Progenitor cell of endocrine pancreas (in vitro differentiated cells): ENCODE measurements at places on chromosomes 6 and 20. TPM values are rescaled to one million over a fixed set of nuclear protein-coding genes. Genes with fewer than 3 reads are reported as not detected.

KHDC1 gene
- 7.9 and 8.0 TPM in 2 replicates for total RNA-seq

TBC1D20 gene
- 30.3 and 33.2 TPM in 2 replicates for total RNA-seq

DNA sequence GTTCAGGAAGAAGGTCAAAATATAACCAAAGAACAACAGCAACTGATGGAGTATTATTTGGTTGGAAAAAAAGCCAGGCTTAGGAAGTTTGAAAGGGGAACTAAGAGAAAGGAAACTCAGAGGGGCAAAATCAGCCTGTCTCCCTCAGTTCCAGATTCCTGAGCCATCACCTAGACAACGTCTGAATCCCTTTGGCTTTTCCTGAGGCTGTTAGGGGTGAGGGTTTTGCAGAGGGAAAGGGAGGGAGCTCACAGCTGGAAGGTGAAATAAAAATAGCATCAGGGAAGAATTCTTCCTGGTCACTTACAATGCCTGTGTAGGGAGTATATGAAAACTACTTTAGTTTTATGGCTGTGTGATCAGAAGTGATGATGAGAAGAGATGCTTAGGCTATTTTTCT, 100.5 kb downstream of the SOBP start:
- DNase-seq: no peak

- DNase-seq: no peak
Observed at GRCh38 chr6:30005482-30005881, 55.6 kb upstream of the POLR1H start.

DNA sequence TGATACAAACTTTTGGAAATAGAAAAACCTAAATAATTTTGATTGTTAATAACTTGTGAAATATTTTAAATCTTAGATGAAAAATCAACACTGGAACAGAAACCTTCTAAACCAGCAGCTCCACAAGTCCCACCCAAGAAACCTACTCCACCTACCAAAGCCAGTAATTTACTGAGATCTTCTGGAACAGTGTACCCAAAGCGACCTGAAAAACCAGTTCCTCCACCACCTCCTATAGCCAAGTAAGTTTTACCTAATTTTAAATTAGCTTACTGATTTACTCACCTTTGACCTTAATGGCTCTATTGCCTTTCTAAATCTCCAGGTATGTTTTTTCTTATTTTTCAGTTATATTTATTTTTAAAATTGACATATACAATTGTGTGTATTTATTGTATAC, 102.6 kb upstream of the ADGRF4 start:
- no peak for DNase-seq

DNA sequence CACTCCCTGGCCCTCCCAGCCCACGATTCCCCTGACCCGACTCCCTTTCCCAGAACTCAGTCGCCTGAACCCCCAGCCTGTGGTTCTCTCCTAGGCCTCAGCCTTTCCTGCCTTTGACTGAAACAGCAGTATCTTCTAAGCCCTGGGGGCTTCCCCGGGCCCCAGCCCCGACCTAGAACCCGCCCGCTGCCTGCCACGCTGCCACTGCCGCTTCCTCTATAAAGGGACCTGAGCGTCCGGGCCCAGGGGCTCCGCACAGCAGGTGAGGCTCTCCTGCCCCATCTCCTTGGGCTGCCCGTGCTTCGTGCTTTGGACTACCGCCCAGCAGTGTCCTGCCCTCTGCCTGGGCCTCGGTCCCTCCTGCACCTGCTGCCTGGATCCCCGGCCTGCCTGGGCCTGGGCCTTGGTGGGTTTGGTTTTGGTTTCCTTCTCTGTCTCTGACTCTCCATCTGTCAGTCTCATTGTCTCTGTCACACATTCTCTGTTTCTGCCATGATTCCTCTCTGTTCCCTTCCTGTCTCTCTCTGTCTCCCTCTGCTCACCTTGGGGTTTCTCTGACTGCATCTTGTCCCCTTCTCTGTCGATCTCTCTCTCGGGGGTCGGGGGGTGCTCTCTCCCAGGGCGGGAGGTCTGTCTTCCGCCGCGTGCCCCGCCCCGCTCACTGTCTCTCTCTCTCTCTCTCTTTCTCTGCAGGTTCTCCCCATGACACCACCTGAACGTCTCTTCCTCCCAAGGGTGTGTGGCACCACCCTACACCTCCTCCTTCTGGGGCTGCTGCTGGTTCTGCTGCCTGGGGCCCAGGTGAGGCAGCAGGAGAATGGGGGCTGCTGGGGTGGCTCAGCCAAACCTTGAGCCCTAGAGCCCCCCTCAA, at the start of gene LTA:
LTA (plus strand) TSS at position 249 of the 871 bp plus-strand sequence; CDS start at position 703, 454 bp downstream.
- no peak for DNase-seq

- no peak for DNase-seq
Observed at GRCh38 chr20:15047601-15048000, 710.2 kb upstream of the FLRT3 start.

- no peak for DNase-seq
Observed at GRCh38 chr6:148388521-148388920, 45.9 kb downstream of the SASH1 start.
